NCI-H146 (cell line): ENCODE measurements at places on chromosomes 6 and 20.

DNA sequence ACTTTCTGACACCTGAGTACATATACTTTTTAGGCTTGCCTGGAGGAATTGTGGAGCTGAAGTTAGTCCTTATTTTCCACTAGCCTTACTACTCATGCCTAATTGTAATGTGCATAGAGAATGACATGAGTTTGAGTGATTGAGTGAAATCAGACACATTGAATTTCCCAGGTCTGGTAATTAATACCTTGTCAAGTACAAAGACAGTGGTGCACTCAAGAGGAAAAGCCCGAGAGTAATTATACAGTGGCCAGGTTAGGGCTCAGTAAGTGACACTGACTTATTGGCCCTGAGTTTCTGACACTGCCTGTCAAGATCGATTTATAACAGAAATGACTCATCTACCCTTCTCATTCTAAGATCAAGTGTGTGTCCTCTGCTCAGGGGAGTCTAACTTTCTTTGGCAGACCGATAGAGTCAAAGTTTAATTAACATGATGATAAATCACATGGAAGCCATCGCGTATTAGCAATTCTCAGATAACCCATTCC lies 288.3 kb downstream of the TPBG start:
- peak; percentile 4 for DNase-seq

GRCh38 chr6:45772051-45772450 lies 243.6 kb downstream of the CLIC5 start:
- no peak for DNase-seq

DNA sequence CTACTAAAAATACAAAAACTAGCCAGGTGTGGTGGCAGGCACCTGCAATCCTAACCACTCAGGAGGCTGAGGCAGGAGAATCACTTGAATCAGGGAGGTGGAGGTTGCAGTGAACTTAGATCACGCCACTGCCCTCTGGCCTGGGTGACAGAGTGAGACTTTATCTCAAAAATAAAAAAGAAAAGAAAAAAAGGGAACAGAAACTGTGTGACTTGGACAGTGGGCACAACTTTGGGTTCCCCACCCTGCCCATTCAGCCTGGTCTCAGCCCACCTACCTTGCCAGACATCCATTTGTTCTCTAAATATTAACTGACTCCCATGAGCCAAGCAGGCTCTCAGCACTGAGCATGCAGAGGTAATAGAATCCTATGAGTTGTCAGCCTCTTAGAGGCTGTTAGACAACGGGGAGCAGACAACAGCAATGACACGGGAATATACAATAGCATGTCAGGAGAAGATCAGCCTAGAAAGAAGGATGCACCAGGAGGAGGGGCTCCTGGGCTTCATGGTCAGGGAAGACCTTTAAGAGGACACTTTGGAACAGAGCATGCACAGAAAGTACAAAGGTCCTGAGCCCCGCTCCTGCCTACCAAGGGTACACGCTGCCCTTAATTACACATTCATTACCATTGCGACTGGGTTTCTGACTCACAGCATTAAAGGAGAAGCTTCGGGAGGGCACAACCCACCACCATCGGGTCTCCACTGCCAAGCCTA lies 20.0 kb downstream of the FAM209B start:
- DNase-seq, result no peak

- DNase-seq, result peak; percentile 49
These were observed 261.6 kb upstream of the FERMT1 start for GRCh38 chr20:6384380-6384779.
